WERI-Rb-1 (cell line): ENCODE measurements at places on chromosomes 16 and 17.
A peak's percentile ranks its signal among the peaks of the same experiment; 100 is the strongest.

- peak; percentile 75 for DNase-seq
These were observed 64.6 kb upstream of the CRHR1 start for GRCh38 chr17:45719335-45720071.

- DNase-seq = no peak
These were observed 11.6 kb downstream of the CBFA2T3 start for GRCh38 chr16:88965411-88965810.

GRCh38 chr17:81898029-81898866 lies 3.8 kb upstream of the NPB start:
- no peak for DNase-seq

DNA sequence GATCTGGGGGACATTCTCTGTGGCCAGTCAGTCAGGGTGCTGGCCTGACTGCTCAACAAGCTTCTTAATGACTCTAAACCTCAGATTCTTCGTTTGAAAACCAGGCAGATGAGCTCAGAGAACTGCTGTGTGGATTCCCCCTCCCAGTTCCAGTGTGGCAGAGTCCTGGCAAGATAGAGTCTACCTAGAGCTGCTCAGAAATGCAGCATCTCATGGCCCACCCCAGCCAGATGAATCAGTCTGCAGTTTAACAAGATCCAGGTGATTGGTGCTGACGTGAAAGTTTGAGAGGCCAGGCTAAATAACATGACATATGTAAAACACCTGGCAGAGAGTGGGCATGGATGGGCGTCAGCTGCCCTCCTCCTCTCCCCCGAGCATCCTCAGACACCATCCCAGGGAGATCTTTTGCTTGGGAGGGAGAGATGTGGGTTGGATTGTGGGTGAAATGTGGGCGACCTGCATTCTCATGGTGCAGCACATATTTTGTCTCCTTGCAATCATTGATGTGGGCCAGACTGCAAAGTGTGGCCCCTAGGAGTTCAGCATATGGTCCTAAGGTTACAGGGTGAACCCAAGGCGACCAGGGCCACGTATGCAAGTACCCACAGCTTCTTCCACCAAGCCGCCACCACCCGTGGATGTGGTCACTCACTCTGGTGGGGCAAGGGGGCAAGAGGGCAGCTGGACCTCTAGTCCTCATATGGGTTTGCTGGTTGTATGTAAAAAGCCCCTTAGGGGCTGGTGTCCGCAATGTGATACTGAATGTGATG lies 19.5 kb downstream of the SOCS3 start:
- DNase-seq = no peak

- no peak for DNase-seq
These were observed 160.8 kb downstream of the CA10 start for GRCh38 chr17:51997723-51998122.

DNA sequence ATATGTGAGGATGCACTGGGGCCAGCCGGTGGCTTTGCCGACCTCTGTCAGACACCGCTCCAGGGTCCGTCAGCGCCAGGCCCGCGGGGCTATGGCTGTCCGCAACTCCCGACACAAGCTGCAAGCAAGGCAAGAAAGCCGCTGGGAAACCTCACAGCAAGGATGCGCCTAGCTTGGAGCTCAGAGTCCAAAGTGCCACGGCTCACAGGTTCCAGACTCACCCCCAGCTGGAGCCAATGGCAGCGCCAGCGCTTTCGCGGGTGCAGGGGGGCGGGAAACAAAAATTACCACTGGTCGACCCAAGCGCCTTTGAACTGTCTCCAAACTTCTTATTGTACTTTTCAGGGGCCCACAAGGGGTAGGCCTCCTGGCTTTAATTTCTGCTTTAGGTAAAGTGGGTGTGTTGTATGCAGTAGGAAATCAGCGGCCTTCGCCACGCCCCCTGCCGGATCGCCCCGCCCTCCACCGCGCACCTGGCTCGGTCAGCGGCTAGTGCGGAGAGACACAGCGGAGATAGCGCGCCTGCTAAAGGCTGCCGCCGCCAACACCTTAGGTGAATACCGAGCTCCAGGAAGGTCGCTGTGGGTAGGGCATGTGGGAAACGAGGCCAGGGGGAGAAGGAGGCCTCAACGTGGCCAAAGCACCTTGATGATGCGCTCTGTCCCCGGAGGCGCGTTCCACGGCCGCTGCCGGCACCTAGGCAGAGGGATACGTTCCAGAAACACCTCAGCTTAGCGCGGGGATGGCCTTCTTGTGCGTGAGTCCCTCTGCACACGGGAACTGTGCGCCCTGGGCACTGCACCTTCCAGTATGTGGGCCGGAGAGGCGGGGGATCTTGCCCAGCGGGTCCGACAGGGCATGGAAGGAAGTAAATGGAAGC lies 61.0 kb upstream of the RBL2 start:
- DNase-seq = no peak
